ENCODE measurements at places on chromosomes 2 and 18.

GRCh38 chr2:10834068-10834655 is 21.6 kb upstream of the PDIA6 start:
- DNase-seq: no peak

DNA sequence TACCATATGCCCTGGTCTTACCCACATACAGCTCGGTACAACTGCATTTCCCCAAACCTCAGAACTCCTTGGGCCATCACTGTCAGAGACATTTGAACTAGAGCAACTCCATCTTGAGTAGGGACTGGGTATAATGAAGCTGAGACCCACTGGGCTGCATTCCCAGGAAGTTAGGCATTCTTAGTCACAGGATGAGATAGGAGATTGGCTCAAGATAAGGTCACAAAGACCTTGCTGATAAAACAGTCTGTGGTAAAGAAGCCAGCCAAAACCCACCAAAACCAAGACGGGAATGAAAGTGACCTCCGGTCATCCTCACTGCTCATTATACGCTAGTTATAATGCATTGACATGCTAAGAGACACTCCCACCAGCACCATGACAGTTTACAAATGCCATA is 131.3 kb downstream of the PIK3C3 start:
- DNase-seq: no peak

- DNase-seq: no peak
Measured at GRCh38 chr2:225582355-225583116, 183.0 kb downstream of the NYAP2 start.

GRCh38 chr18:9091066-9091476 is 11.4 kb upstream of the NDUFV2 start:
- no peak for DNase-seq

GRCh38 chr2:229104974-229105387 is 166.1 kb downstream of the PID1 start:
- DNase-seq: no peak

- no peak for DNase-seq
Measured at GRCh38 chr2:158529379-158530259, 72.9 kb downstream of the PKP4 start.

GRCh38 chr2:10123281-10123680 is 742 bp downstream of the RRM2 start:
- no peak for DNase-seq

DNA sequence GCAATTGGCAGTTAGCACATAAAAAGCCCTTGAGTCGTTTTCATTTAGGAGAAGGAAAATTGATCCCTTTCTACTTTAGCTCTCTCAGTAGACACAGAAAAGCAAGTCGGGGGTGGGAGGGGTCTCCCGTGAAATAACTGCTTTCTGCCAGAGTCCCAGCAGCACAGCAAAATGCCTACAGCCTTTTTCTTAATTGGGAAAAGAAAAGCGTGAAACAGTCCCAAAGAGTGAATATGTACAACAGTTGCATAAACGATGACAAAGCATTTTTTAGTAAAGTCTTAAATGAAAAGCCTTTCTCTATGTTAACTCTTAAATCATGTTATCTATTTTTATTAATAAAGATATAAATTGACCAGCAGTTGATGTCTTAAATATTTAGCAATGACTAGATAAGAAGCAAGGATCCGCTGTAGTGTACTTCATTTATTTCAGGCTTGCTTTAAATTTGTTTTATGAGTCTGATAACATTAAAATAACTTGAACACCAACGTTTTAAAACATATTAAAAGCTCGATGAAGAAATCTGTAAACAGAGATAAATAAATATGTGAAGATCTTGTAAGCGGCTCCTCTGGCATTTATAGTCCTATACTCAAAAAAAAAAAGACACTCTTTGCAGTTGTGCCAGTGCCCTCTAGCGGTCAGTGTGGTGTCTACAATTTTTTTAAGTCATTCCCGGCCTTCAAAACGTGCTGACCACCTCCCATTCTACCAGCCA is 42.3 kb upstream of the ATIC start:
- peak; percentile 5 for DNase-seq

DNA sequence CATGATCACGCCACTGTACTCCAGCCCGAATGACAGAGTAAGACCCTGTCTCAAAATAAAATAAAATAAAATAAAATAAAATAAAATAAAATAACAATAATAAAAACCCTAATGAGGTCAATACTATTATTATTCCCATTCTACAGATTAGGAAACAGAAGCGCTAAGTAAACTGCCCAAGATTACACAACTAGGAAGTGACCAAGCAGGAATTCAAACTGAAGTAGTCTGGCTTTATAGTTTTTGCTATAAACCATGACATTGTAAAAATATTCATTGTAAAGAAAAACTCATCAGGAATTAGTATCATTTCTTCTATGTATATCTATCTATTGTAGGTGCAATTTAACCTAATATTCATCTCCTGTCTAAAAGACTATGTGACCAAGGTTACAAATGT is 1.2 kb downstream of the PLEKHM3 start:
- no peak for DNase-seq

DNA sequence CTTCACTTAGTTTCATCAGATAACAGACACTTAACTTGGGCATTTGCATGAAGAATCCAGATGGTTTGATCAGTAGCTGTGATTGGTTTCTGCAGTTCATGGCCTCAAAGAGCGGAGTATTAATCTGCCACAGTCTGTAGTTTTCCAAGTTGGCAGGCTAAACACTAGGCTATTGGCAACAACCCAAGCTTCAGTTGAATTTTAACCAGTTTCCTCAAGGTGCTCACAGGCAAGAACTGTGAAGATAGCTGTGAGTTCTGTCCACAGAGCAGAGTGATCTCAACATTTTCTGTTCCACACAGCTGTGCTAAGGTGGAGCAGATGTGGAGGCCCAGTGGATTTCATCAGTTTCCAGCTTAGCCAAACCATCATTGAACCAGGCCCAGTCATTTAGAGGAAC is 469.5 kb upstream of the LINC00305 start:
- DNase-seq: no peak

GRCh38 chr2:122706757-122707223 is 951.3 kb downstream of the TSN start:
- DNase-seq: no peak

DNA sequence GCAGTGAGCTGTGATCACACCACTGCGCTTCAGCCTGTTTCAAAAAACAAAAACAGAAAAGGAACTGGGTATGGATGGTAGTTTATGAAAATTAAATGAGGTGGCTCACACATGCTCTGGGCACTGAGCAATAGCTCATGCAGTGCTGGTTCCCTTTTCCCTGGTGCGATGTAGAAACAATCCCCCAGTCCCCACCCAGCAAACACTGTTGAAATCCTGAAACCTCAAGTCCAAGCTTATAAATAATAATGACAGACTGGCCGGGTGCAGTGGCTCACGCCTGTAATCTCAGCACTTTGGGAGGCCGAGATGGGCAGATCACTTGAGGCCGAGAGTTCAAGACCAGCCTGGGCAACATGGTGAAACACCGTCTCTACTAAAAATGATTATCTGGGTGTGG is 55.4 kb upstream of the SMAD2 start:
- no peak for DNase-seq

DNA sequence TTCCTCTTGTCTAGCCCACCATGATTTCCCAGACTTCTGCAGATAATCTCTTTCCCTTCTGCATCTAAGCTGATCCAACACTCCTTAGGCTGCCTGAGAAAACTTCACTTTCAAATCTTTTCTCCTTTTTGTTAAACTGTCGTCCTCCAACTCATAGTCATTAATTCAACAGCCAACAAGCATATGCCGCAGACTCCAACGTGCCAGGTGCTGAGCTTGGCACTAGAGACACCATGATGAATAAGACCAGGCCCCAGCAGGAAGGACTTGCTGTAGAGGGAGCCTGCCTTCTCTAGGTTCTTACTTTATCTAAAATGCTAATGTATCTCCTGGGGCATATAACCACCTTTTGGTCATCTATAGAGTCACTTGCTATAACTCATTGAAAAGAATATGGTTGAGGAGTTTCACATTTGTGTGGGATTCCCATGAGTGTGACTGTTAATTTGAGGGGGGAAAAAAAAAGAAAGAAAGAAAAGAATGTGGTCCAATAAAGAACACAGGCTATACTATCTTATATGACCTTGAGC is 51.0 kb downstream of the ANKRD44 start:
- DNase-seq: no peak

DNA sequence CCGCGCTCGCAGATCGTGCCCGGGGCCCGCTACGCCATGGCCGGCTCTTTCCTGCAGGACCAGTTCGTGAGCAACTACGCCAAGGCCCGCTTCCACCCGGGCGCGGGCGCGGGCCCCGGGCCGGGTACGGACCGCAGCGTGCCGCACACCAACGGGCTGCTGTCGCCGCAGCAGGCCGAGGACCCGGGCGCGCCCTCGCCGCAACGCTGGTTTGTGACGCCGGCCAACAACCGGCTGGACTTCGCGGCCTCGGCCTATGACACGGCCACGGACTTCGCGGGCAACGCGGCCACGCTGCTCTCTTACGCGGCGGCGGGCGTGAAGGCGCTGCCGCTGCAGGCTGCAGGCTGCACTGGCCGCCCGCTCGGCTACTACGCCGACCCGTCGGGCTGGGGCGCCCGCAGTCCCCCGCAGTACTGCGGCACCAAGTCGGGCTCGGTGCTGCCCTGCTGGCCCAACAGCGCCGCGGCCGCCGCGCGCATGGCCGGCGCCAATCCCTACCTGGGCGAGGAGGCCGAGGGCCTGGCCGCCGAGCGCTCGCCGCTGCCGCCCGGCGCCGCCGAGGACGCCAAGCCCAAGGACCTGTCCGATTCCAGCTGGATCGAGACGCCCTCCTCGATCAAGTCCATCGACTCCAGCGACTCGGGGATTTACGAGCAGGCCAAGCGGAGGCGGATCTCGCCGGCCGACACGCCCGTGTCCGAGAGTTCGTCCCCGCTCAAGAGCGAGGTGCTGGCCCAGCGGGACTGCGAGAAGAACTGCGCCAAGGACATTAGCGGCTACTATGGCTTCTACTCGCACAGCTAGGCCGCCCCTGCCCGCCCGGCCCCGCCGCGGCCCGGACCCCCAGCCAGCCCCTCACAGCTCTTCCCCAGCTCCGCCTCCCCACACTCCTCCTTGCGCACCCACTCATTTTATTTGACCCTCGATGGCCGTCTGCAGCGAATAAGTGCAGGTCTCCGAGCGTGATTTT is 7.6 kb downstream of the TBR1 start:
- DNase-seq: no peak

- DNase-seq: no peak
Measured at GRCh38 chr2:84942964-84943421, 28.0 kb upstream of the KCMF1 start.

DNA sequence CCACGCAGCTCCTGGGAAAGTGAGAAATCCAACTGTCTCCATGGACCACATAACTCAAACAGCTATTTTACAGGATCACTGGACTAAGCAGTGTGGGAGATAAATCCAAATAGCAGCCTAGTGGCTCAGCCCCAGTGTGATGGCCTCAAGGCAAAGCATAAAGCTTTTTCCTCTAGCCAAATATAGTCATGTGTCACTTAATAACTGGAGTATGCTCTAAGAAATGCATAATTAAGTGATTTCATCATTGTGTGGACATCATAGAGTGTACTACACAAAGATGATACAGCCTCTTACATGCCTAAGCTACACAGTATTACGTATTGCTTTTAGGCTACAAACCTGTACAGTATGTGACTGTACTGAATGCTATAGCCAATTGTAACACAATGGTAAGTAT is 31.8 kb upstream of the ST8SIA3 start:
- no peak for DNase-seq

GRCh38 chr2:17135619-17136018 is 382.6 kb downstream of the RAD51AP2 start:
- no peak for DNase-seq

- DNase-seq: no peak
Measured at GRCh38 chr2:177355874-177356273, 36.7 kb upstream of the AGPS start.

GRCh38 chr2:144331674-144332355 is 188.1 kb downstream of the ZEB2 start:
- DNase-seq: no peak

DNA sequence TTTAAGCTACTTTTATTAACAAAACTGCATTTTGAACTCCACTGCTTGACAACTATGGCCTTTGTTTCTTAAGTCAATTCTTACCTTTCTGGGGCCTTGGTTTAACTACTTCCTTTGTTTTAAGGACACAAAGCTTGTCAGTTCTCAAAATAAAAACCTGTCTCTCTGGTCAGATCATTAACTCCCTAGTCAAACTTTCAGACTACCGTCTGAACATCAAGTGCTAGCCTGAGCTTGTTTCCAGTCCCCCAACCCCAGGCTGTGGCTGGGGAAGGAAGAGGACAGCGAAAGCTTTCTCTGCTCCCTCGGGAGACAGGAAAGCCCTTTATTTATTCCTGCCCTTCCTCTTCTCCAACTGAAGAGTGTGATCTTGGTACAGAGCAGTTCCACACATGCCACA is 1.7 kb downstream of the SH3YL1 start:
- DNase-seq: no peak

GRCh38 chr2:198106621-198107385 is 302.4 kb downstream of the PLCL1 start:
- DNase-seq: no peak

Data from stimulated activated CD4-positive, alpha-beta T cell treated with anti-CD3 and anti-CD28 coated beads, Interleukin-15, amount 100 ng/mL, for 1 hour (primary cell).